ENCODE measurements at places on chromosomes 2 and 18.
A peak's percentile ranks its signal among the peaks of the same experiment; 100 is the strongest.

GRCh38 chr18:47604021-47604420 is 326.4 kb downstream of the SMAD2 start:
- no peak for DNase-seq

DNA sequence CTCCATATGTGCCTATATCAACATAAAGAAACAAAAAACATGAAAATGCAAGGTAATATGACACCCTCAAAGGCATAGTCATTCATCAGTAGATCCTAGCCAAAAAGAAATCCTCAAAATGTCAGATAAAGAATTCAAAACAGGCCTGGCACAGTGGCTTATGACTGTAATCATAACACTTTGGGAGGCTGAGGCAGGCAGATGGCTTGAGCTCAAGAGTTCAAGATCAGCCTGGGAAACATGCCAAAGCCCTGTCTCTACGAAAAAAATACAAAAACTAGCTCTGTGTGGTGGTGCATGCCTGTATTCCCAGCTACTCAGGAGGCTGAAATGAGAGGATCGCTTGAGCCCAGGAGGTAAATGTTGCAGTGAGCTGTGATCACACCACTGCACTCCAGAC is 284.6 kb upstream of the KLHL29 start:
- DNase-seq = no peak

GRCh38 chr18:49753643-49754042 is 59.7 kb downstream of the ACAA2 start:
- no peak for DNase-seq

DNA sequence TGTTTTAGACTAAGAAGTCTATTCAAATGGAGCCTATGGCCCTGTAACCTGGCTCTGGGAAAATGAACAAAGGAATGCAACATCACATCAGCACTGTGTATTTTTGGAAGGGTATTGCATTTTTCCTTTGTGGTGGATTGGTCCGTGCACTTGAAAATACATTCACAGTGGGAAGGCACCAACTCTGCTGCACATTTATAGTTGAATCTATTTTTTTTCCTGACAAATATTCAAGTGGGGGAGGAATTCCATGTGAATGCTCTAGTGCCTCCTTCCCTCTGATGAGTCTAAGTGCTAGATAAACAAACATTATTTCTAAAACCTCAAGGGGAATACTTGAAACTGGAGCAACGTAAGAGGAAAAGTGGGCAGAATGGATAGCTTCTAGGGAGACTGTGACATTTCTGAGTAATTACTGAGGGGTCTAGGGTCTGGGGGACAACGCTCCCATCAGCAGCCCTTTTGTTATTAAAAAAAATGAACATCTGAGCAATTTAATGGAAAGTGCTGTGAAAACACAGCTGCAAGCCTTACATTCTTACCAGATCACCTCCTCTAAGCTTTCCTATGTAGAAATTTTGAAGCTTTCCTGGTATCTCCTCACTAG is 208.2 kb downstream of the SLC8A1 start:
- DNase-seq = peak; percentile 22

DNA sequence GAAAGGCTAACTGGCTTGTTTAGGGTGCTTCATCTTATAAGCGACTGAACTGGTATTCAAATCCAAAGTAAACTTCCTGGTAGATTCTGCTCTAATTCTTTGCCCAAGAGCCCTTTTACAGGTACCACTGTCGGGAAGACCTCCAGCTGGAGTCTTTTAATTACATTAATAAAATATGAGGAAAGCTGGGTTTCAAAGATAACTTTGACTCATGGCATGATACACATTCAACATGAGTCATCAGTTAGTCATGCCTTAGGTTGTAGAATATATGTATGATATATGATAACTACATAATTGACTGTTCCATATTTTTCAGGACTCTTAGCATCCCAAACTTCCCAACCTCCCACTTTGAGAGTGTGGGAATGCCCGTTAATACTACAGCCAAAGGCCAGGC is 32.3 kb downstream of the ZCCHC2 start:
- peak; percentile 13 for DNase-seq

- peak; percentile 68 for DNase-seq
Observed at GRCh38 chr2:240584486-240585031, 2.0 kb upstream of the CAPN10 start.

GRCh38 chr18:35549564-35549963 is 32.0 kb upstream of the GALNT1 start:
- DNase-seq = no peak

DNA sequence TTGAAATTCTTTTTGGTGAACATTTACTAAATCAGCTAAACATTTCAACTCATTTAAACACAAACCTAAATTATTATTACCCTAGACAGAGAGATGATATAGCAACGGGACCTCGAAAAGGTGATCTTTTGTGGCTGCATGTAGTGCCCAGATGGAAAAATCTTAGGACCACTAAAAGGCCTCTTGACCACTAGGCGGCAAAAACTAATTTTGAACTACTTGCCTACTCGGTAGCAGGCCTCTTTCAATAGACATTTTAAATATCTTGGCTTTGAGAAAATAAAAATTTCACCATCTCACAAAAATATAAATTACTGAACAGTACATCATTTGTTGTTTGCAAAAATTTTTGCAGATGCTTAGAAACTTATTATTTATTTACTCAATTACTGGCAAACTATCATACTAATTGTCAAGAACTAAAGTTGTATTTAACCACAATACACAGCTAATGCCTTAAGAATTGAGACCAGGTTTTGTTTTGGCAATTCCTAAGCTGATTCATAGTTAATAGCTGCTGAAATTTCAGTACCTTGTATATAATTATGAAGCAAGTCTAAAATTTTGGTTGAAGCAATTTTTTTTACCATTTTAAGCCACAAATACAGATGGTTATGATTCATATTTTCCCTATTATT is 9.4 kb downstream of the COL3A1 start:
- DNase-seq = peak; percentile 47

DNA sequence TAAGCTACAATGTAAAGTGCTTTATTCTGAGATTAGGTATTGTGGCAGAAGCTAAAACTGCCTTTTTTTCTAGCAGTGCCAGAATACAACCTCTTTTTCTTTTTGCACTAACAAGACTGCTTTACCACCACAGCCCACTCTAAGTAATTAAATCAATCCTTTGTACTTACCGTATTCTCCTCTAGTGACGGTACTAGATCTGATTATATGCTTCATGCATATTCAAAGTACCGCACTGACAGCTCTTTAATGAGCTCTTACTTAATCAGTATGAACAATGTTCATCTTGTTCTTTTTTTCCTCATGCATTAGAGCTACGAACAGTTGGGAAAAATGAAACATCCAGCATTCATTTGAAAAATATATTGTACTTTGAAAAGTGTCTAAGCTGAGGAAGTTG is 16.1 kb upstream of the OTX1 start:
- no peak for DNase-seq

DNA sequence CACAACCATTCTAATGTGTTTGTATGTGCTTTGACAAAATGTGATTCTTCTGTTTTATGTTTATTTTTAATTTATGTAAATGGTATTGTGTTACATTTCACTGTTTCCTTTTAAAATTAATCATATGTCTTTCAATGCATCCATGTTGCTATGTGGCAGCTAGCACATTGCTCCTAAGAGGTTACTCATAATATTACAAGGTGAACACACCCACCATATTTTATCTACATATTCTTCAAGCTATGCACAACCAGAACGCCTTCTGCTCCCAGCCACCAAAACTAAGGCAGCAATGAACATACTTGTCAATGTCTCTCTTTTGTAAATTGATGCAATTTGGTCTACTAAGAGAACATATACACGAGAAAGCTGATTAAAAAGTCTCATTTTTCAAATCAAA is 160.6 kb upstream of the OSR1 start:
- no peak for DNase-seq

- DNase-seq = peak; percentile 22
Observed at GRCh38 chr2:110678457-110679336, 834 bp upstream of the BUB1 start.

- DNase-seq = no peak
Observed at GRCh38 chr2:34103437-34103836, 504.3 kb upstream of the FAM98A start.

GRCh38 chr2:221845021-221845365 is 272.9 kb upstream of the EPHA4 start:
- DNase-seq = no peak

DNA sequence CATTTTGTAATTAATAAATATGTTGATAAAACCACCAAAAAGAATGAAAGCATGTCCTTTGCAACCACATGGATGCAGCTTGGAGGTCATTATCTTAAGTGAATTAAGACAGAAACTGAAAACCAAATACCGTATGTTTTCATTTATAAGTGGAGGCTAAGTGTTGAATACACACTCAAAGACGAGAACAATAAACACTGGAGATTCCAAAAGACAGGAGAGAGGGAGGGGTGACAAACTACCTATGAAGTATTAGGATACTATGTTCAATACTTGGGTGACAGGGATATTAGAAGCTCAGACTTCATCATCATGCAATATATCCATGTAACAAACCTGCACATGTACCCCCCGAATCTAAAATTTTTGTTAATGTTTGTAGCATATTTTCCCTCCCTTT is 7.0 kb downstream of the ERLEC1 start:
- no peak for DNase-seq

DNA sequence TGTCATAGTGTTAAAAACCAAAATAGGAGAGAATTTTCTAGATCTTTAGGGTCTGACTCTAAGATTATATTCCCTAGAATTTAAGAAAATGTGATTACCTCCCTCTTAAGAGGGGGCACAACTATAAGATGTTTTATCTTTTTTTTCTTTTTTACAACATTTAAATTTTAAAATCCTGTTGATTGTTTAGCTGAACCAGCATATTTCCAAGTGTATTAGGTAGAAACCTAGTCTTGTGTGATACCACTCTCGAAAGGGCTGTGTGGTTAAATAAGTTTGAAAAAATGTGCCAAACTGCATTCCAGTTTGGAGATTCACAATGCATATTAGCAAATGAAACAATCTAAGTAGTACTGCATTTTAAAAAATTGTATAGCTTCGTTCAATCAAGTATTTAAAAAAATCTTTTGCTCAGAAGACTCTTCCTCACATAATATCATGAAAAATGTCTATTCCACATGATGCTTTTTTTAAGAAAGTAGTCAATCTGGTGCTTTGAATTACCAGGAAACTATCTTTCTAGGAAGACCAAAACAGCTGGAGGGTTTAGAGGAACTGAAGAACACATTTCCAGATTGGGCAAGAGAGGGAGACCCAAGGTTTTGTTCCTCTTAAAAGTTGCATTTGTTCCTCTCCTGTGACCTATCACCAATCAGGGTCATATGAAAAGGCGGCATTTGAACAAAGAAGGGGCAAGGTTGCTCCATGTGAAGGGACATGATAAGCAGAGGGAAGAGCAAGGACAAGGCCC is 98.8 kb downstream of the DPP4 start:
- DNase-seq = no peak

DNA sequence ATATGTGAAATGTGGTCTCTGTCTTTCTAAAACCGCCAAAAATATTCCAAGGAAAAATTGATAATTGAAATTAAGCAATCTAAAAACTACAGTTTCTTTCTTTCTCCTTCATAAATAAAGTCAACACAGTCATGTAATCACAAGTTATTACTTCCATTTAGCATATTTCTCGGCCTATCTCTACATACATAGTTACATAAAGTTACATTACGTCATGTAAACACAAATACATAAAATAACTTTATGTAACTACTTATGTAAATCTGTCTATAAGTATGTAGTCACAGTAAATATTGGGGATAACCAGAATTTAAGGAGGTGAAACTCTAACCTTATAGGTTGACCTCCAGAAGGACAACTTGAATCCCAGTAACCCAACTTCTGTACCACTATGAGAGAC is 48.5 kb upstream of the PID1 start:
- no peak for DNase-seq

DNA sequence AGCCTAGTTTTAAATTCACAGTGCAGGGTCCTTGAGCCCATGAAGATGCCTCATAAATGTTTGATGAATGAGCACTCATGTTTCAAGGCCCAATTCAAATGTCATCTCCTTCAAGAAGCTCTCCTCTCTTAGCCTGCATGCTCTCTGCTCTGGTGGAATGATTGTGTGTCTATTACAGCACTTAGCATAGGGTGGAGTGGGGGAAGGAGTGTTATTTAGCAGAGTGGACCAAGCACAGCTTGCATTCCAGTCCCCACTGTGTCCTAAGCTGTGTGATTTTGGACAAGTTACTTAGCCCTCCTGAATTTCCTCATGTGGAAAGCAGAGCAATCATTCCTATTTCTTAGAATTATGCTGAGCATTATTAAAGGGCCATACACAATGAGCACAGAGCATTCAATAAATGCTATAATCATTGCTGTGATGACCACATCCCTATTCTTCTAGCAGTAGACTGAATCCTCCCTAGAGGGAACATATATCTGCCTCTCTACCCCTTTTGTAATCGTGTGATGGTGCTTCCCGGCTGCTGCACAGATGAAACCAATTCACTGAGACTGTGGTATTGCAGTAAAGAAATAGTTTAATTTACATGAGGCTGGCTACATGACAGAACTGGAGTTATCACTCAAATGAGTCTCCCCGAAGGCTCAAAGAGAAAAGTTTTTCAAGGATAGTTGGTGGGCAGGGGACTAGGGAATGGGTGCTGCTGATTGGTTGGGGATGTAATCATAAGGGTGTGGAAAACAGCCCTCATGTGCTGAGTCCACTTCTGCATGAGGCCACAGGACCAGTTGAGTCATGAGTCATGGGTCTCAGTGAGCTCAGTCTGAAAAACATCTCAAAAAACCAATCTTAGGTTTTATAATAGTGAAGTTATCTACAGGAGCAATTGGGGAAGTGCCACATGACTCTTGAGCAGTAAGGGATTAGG is 173.4 kb upstream of the NDUFV2 start:
- DNase-seq = no peak

DNA sequence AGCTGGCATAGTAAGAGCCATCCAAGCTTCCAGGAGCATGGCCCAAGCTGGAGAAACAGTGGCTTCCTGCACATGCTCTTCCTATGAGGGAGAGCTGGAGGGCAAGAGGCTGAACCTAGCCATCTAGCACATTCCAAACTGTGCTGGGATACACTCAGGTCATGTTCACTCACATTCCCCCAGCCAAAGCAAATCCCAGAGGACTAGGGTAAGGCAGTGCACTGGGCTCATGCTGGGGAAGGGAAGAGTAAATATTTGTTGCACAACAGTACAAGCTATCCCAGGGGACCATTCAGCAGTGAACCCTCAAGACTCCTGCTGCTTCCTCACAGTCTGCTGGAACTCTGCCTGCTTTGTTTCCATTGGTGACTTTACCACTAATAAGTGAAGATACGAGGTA is 20.7 kb upstream of the GYPC start:
- DNase-seq = no peak

All from lung microvascular endothelial cell (primary cell).